ENCODE measurements at places on chromosomes 11 and 22. TPM values are rescaled to one million over a fixed set of nuclear protein-coding genes. Genes with fewer than 3 reads are reported as not detected.

The VWCE gene
- 16.9 TPM for total RNA-seq

The PATE4 gene
- total RNA-seq = not detected

The GSTT2B gene
- total RNA-seq = 5.7 TPM

The SLN gene
- not detected for total RNA-seq

The CCDC34 gene
- 10.1 TPM for total RNA-seq

The PRR33 gene
- not detected for total RNA-seq

The SLC25A18 gene
- total RNA-seq = 1.9 TPM

The SCN3B gene
- total RNA-seq = 2.2 TPM

The TRPM5 gene
- total RNA-seq = not detected

The SHANK2 gene
- total RNA-seq = 73.1 TPM

The TM7SF2 gene
- 70.2 TPM for total RNA-seq

The CRYBA4 gene
- total RNA-seq = not detected

The PKP3 gene
- total RNA-seq = 18.7 TPM

The BATF2 gene
- 0.58 TPM for total RNA-seq

The SERPINH1 gene
- 1,217 TPM for total RNA-seq

The EXPH5 gene
- 8.4 TPM for total RNA-seq

The HBB gene
- not detected for total RNA-seq

The RAB38 gene
- 14.2 TPM for total RNA-seq

The TSSK2 gene
- total RNA-seq = not detected

The MS4A1 gene
- total RNA-seq = not detected

The BCL2L13 gene
- total RNA-seq = 29.7 TPM

The ZNRF3 gene
- total RNA-seq = 28.9 TPM

The THRSP gene
- total RNA-seq = not detected

Measured in GM23338 (cell line).